ENCODE measurements at places on chromosomes 13 and 19.

DNA sequence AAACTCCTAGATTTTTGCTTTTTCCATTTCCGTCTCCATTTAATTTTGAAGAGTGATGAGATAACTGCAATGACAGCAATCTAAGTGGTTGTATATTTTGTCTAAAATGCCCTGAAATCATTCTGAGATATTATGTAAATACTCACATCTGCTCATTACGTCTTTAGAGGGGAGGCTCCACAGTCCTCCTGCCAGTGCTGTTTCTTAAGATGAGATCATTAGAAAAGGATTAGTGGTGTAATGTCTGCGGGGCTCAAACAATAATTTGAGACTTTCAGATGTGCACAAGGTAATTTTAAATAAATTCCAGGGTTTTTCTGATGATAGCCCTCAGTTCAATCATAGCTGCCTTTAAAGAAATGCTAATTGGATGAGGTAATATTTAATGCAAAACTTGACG lies 437.9 kb downstream of the FOXO1 start:
- no peak for DNase-seq

GRCh38 chr19:44684892-44685863 lies 13.8 kb upstream of the CEACAM16 start:
- no peak for DNase-seq

DNA sequence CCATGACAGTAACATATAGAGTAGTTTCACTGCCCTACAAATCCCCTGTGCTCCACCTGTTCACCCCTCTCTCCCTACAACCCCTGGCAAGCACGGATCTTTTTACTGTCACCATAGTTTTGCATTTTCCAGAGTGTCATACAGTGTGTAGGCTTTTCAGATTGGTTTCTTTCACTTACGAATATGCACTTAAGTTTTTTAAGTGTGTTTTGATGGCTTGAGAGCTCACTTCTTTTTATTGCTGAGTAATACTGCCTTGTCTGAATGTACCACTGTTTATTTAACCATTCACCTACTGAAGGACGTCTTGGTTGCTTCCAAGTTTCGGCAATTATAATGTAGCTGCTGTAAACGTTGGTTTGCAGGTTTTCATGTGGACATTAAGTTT lies 175.1 kb downstream of the ITGBL1 start:
- no peak for DNase-seq

DNA sequence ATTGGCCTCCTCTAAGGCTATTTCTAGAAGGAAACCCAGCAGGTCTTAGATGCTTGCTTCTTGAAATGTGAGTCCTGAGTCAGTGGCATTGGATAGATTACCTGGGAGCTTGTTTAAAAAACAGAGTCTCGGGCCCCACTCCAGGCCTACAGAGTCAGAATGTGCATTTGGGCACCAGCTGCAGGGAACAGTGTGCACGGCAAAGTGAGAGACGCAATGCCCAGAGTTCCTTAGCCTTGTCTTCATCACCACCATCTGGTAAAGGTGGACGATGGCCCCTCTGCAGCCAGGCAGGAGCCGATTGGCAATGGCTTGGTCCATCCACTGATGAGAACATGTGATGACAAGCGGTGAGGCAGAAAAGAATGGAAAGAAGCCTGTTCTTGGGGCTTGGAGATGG lies 102.1 kb upstream of the TSC22D1 start:
- no peak for DNase-seq

- no peak for DNase-seq
Measured at GRCh38 chr19:40803857-40804782, 5.1 kb downstream of the EGLN2 start.

GRCh38 chr13:114064450-114065140 lies 67.8 kb downstream of the RASA3 start:
- no peak for DNase-seq

DNA sequence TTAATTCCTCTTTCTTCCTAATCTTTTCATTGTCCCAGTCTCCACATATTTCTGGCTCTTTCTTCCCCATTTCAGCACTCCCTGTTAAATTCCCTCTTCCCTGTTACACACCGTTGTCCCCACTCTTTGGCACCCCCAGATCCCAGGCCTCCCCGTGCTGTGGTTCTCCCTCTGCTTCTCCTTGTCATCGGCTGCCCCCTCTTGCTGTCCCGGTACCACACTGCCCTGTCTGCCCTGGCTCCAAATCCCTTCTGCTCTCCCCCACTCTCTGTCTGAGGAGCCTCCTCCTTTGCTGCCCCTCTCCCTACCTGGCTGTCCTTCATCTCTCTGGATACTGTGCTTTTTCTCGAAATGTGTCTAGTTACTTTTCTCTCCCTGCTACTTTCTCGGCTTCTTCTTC lies 983 bp downstream of the ZNF415 start:
- no peak for DNase-seq

GRCh38 chr13:75870397-75870903 lies 234.3 kb downstream of the LMO7 start:
- DNase-seq: no peak

DNA sequence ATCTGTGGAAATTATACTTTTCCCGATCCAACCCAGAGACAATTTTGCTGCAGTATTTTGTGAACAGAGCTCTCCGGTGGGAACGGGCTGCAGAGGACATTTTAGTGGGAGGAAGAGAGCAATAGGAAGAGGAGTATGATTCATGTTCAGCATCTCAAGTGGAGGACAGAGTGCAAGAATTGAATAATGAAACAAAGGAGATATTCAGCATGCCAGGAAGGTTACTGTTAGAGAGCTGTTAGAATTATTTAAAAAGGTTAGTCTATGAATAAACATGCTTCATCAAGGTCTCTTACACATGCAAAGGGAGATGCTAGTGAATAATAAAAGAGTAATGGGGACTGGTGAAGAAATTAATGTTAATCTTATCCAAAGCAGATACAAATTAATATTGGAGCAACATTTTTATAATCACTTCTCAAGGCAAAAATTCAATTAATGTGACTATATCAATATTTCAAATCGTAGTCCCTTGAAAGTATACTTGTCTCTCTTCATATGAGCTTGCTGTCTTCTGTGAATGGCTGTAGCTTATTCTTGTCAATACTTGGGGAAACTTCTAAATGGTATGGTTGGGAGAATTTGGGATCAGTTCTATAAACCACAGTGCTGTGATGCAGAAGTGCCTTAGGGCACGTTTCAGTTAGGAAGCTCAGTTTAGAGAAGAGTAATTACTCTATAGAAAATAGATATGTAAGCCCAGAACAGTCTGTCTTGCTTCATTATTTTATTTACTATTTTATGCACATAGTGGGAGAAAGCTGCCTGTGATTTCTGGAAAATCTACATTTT lies 1165.8 kb downstream of the OLFM4 start:
- DNase-seq: no peak

DNA sequence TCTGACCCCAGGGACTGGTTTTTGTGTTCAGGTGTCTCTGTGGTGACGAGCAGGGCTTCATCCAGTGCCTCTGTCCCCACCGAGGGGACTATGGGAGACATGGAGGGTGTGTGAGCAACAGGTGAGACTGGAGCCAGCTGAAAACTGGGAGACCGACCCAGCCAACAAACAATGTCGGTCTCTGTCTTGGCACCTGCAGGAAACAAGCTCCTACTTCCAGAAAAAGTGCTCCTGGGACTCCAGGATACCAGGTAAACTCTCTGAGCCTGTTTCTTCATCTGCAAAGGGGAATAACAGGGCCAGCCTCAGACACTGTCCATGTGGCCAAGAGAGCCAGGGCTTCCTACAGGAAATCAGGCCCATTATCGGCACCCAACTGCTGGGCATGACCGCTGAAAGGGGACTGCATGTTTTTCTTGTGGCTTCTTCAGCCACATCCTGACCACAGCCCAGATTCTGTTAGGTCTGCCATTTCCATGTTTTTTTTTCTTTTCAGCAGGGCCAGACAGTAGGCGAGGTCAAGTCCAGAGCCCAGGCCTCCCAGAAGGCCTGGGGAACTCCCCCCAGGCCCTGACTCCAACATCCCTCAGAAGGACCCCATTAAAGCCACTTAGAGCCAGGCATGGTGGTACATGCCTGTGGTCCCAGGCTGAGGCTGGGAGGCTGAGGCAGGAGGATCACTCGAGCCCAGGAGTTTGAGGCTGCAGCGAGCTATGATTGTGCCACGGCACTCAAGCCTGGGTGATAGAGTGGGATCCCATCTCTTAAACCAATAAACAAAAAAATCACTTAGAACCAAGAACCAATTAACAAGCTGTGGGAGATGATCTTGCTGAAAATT lies 836 bp upstream of the BST2 start:
- DNase-seq: no peak

DNA sequence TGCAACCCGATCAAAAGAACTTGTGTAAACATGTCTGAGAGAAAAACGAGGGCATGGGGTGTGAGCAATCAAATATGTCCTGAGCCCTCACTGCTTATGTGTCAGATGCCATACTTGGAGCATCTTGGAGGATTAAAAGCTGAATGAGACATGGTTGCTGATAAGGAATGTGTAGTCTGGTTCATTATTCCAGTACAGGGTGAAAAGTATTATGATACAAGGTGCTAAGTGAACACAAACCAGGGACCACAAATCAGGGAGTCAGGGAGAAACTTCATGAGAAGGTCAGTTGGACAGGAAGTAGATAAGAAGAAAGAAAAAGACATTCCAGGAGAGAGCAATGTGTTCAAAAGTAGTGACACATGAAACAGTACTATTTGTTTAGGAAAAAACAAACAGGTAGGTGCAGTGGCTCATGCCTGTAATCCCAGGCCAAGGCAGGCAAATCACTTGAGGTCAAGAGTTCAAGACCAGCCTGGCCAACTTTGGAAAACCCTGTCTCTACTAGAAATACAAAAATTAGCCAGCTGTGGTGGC lies 2.0 kb upstream of the RCBTB1 start:
- DNase-seq: no peak

DNA sequence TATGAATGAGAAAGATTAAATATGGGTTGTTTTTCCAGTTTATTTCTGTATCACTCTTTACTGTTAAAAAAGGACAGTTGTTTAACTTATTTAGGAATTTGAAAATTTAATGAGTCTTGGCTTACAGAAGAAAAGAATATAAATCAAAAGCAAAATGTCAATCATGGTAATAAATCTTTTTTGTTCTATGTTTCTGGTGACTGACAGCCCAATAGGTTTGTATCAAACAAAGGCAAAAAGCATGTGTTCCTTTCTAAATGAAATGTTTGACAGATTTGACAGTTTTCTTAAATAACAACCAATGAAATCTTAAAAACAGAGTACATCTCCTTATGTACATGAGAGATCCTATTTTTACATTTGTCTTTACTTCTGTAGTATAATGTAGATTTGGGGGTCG lies 11.0 kb downstream of the PCDH9 start:
- DNase-seq: no peak

DNA sequence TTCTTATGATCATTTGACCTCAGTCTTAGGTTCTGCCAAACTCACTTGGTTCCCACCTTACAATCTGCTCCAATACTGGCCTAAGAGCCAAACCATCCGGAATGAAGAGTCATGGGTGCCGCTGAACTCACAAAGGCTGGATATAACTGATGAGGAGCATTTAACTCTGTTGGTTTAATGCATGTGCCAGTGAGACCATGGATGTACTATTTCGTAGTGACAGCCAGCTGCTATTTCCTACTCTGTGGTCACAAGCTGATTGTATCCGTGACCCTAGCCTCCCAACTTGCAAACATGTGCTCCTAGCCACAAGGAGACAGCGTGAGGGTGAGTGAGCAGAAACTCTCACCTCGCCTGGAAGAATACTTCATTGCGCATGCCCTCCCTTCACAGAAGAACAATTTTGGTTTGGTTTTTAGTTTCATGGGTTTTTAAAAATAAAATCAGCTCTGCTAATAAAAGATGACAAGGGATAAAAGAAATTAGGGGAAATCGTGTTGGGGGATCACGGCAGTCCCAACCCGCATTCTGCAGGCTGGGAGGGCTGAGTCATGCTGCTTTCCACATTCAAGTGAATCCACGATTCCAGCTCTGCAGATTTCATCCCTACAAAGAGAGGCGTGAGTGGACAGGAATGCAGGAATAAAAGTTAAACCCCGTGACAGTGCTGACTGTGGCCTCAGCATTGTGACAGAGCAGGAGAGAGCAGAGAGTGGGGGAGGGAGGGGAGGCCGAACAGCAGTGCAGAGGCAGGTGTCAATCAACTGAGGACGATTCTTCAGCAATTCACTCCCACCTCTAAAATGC lies 66.8 kb upstream of the RAP2A start:
- no peak for DNase-seq

DNA sequence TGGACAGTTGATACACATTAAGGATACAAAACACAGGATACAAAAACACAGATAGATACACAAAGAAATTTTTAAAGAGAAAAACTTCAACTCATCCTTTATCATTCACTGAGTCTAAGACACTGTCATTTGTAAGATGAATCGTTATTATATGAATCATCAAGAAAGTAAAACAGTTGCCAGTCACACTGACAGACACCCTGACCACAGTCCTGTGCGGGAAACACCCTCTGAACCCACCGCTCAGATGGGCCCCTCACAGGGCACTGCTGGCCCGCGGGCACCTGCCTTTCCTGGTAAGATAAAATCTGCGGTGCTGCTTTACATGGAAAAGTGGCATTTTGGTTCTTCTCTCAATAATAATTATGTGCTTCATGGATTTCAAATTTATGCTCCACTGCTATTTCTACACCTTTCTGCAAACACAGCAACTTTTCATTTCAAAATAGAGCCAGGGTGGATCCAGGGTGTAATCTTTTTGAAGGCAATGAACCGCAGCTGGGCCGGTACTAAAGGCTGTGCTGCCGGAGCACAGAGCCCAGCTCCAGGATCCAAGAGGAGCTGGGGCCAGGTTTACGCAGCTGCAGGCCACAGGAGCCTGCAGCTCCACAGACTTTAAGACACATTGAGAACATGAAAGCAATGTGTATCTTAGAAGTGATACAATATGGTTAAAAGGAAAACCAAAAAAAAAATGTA lies 76.8 kb downstream of the TUBGCP3 start:
- DNase-seq: no peak

- no peak for DNase-seq
Measured at GRCh38 chr19:28497137-28497536, 715.8 kb downstream of the UQCRFS1 start.

GRCh38 chr13:32530841-32531253 lies 7.7 kb downstream of the N4BP2L2 start:
- DNase-seq: no peak

- no peak for DNase-seq
Measured at GRCh38 chr19:46932346-46932745, 71.5 kb downstream of the ARHGAP35 start.

DNA sequence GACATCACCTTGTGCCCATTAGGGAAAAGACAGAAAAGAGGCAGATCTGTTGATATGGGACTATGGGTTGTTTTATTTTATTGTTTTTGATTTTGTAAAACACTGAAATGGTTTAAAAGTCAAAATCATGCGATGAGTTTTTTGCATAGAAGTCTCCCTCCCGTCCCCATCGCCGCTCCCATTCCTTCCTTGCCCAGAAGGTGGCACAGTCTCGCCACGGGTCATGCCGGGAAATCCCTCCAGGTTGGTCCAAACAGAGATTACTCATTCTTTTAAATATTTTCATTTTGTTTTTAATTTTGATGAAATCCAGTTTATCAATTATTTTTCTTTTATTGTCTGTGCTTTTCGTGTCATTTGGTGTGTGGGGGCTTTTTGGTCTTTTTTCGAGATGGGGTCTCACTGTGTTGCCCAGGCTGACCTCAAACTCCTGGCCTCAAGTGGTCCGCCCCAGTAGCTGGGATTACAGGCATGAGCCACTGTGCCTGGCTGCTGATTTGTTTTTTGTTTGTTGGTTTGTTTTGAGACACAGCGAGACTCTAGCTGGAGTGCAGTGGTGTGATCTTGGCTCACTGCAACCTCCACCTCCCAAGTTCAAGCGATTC lies 9.2 kb downstream of the PGPEP1 start:
- DNase-seq: no peak

Measured in GOT3 (cell line).